Epithelial cell of esophagus (primary cell): ENCODE measurements at places on chromosomes 11 and 22.
A peak's percentile ranks its signal among the peaks of the same experiment; 100 is the strongest.

- DNase-seq, result no peak
Observed at GRCh38 chr11:113338730-113339129, 24.3 kb downstream of the TTC12 start.

DNA sequence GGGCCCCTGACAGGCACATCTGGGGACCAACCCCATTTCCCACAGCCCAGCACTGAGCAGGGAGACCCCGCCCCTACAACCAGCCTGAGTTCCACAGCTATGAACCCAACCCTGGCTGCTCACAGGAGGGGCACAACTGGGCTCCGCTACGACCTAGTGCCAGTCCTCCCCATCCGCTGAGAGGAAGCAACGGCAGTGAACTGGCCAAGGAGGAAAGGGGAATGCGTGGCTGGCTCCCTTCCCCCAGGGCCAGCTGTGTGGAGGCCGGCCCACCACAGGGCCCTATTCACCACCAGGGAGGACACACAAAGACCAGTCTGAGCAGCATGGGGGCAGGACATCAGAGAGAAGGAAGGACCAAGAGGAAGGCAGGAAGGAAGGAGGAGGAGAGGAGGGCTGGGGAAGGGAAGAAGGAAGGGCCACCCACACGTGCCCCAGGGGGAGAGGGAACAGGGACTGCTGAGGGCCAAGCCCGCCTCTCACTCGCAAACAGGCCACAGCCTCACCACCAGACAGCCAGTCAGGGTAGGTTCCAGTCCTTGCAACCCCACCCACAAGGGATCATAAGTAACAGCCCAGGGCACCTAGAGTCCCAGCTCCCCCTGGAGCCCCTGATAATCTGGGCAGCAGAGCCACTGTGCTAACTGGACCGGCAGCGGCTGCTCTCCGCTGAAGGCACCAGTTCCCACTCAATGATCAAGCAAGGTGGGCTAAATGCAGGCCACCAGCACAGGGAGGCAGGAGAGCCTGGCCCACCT lies 8.5 kb upstream of the GAL3ST1 start:
- DNase-seq, result no peak

- DNase-seq, result peak; percentile 6
Observed at GRCh38 chr11:106642331-106642730, 375.9 kb downstream of the GUCY1A2 start.

DNA sequence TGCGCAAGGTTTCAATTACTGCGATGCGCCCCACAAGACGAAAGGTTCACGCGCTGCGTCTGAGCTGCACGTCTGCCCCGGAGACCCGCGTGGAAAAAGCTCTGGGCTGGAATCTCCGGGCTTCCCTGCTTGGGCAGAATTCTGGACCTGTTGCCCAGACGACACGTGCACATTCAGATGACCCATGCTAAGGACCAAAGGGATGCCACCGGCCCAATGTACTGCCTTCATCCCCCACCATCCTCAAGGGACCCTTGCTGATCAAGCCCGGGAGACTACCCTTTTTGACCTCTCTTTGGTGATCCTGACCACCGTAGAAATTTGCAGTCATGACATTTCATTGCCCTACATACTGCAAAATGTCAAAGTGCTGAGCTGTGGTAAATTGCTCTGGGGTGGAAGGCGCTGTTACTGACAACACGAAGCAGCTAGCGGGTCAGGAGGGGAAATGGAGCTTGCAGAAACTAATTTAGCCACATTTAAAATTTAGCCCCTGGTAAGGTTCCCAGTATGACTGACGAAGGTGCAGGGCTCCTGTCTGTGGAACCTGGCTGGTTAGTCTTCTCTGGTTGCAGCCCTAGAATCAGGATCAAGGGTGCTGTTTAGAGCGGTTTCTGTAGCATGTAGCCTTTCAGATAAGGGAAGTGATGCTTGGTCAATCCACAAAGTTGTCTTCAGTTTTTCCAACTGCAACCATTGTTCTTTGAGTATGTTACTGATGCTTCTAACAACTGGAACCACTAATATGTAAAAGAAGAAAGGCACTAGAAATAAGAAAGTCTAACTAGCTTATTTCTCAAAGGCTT lies 81.9 kb downstream of the PRR5L start:
- no peak for DNase-seq

DNA sequence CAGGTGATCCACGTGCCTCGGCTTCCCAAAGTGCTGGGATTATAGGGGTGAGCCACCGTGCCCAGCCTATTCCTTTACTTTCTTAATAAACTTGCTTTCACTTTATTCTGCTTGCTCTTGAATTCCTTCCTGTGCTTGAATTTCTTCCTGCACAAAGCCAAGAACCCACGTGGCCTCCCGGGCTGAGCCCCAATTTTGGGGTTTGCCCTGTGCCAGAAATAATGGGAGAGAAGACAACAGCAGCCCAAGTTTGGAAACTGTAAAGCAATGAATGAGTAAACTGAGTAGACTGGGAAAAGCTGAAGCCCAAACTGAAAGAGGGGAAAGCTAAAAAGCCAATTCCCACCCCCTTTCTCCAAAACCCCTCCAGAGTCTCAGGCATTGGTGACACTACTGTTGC lies 136.4 kb downstream of the NECTIN1 start:
- no peak for DNase-seq
